Hepatocyte (in vitro differentiated cells): ENCODE measurements at places on chromosomes 7 and 10. TPM values are rescaled to one million over a fixed set of nuclear protein-coding genes. Genes with fewer than 3 reads are reported as not detected.

TAS2R5 gene
- polyA plus RNA-seq: 1.5 and 1.6 TPM in 2 replicates

NCAPG2 gene
- 6.2 and 7.0 TPM in 2 replicates for polyA plus RNA-seq

SMURF1 gene
- 12.4 and 13.4 TPM in 2 replicates for polyA plus RNA-seq

TRPV5 gene
- not detected in 2 replicates for polyA plus RNA-seq

NUDCD3 gene
- 42.6 and 54.7 TPM in 2 replicates for polyA plus RNA-seq

NPC1L1 gene
- 25.3 and 25.8 TPM in 2 replicates for polyA plus RNA-seq

GTPBP10 gene
- polyA plus RNA-seq: 6.9 and 11.2 TPM in 2 replicates

JAKMIP3 gene
- polyA plus RNA-seq: 0.02 and 0.56 TPM in 2 replicates

EGFR gene
- 21.6 and 28.3 TPM in 2 replicates for polyA plus RNA-seq

MICALL2 gene
- polyA plus RNA-seq: 28.2 and 34.5 TPM in 2 replicates

HTR5A gene
- not detected in 2 replicates for polyA plus RNA-seq

PAX2 gene
- polyA plus RNA-seq: not detected in 2 replicates

TAF3 gene
- 6.4 and 7.7 TPM in 2 replicates for polyA plus RNA-seq

ZNF22 gene
- 20.5 and 25.9 TPM in 2 replicates for polyA plus RNA-seq

TSPAN12 gene
- 16.8 and 20.8 TPM in 2 replicates for polyA plus RNA-seq

GSAP gene
- 9.3 and 9.9 TPM in 2 replicates for polyA plus RNA-seq

TACR2 gene
- 0.63 TPM in 1 of 2 replicates, not detected in the other for polyA plus RNA-seq

FRMPD2 gene
- 0.30 and 0.55 TPM in 2 replicates for polyA plus RNA-seq

C10orf105 gene
- 0.21 TPM in 1 of 2 replicates, not detected in the other for polyA plus RNA-seq

CFTR gene
- polyA plus RNA-seq: 28.4 and 29.8 TPM in 2 replicates

RARRES2 gene
- 164 and 187 TPM in 2 replicates for polyA plus RNA-seq

FAM131B gene
- polyA plus RNA-seq: 0.87 and 1.6 TPM in 2 replicates

UCN3 gene
- not detected in 2 replicates for polyA plus RNA-seq

CPA2 gene
- polyA plus RNA-seq: 284 and 303 TPM in 2 replicates

DYDC2 gene
- 0.72 TPM in 1 of 2 replicates, not detected in the other for polyA plus RNA-seq

ADCYAP1R1 gene
- 0.17 TPM in 1 of 2 replicates, not detected in the other for polyA plus RNA-seq

C10orf67 gene
- not detected in 2 replicates for polyA plus RNA-seq

PRKCQ gene
- polyA plus RNA-seq: 0.21 and 0.97 TPM in 2 replicates

TMEM120A gene
- polyA plus RNA-seq: 91.1 and 99.5 TPM in 2 replicates

ANKRD61 gene
- 0.33 and 0.81 TPM in 2 replicates for polyA plus RNA-seq

GIMAP8 gene
- not detected in 2 replicates for polyA plus RNA-seq

MAGI2 gene
- 3.1 and 52.5 TPM in 2 replicates for polyA plus RNA-seq

ATRNL1 gene
- polyA plus RNA-seq: 3.7 and 5.9 TPM in 2 replicates

FGF8 gene
- polyA plus RNA-seq: not detected in 2 replicates

NUP42 gene
- polyA plus RNA-seq: 21.9 and 23.6 TPM in 2 replicates

GFRA1 gene
- 0.48 and 1.8 TPM in 2 replicates for polyA plus RNA-seq

EBLN1 gene
- not detected in 2 replicates for polyA plus RNA-seq

CXCL12 gene
- 11.1 and 13.2 TPM in 2 replicates for polyA plus RNA-seq

RET gene
- not detected in 2 replicates for polyA plus RNA-seq

LIPK gene
- polyA plus RNA-seq: not detected in 2 replicates

NKX1-2 gene
- 0.22 and 0.64 TPM in 2 replicates for polyA plus RNA-seq

ITGA8 gene
- 2.9 and 3.9 TPM in 2 replicates for polyA plus RNA-seq

PNLIP gene
- polyA plus RNA-seq: not detected in 2 replicates

PON3 gene
- 0.45 and 0.89 TPM in 2 replicates for polyA plus RNA-seq

IDI2 gene
- polyA plus RNA-seq: 0.29 TPM in 1 of 2 replicates, not detected in the other

LBX1 gene
- polyA plus RNA-seq: 0.33 TPM in 1 of 2 replicates, not detected in the other

C7orf33 gene
- not detected in 2 replicates for polyA plus RNA-seq

IL6 gene
- polyA plus RNA-seq: 3.4 and 3.5 TPM in 2 replicates

ADCY1 gene
- polyA plus RNA-seq: 1.3 and 4.0 TPM in 2 replicates

NDUFB2 gene
- 312 and 379 TPM in 2 replicates for polyA plus RNA-seq

AUTS2 gene
- polyA plus RNA-seq: 34.4 and 40.3 TPM in 2 replicates

TRPV6 gene
- polyA plus RNA-seq: 3.7 and 8.5 TPM in 2 replicates

TMEM130 gene
- polyA plus RNA-seq: 0.33 and 3.3 TPM in 2 replicates

GHRHR gene
- 0.85 TPM in 1 of 2 replicates, not detected in the other for polyA plus RNA-seq
